ENCODE measurements at places on chromosomes 2 and 18. TPM values are rescaled to one million over a fixed set of nuclear protein-coding genes. Genes with fewer than 3 reads are reported as not detected.

- no peak for DNase-seq
These were observed 44.5 kb upstream of the EGR4 start for GRCh38 chr2:73337828-73338227.

GRCh38 chr2:119478978-119479295 lies 45.3 kb downstream of the SCTR start:
- no peak for DNase-seq

- DNase-seq, result no peak
These were observed 219.4 kb upstream of the SIX3 start for GRCh38 chr2:44722026-44722625.

GRCh38 chr18:35443434-35443833 lies 54.3 kb downstream of the INO80C start:
- DNase-seq, result no peak

DNA sequence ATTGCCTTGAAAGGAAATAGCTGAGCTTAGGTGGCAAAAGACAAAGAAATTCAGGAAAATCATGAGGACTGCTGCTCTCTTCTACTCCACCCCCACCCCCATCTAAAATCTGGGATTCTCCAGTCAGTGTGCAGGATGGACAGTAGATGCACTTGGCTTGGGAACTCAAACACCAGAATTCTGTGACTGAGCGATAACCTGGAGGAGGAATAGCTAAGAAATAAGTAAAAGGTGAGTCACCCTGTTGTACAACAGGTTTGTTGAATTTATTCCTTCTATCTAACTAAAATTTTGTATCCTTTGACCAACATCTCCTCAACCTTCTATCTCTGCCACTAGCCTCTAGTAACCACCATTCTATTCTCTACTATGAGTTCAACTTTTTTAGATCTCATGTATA lies 1029.9 kb upstream of the ACVR2A start:
- no peak for DNase-seq

The AGXT gene
- total RNA-seq, result not detected
